ENCODE measurements at places on chromosomes 5 and 9.

DNA sequence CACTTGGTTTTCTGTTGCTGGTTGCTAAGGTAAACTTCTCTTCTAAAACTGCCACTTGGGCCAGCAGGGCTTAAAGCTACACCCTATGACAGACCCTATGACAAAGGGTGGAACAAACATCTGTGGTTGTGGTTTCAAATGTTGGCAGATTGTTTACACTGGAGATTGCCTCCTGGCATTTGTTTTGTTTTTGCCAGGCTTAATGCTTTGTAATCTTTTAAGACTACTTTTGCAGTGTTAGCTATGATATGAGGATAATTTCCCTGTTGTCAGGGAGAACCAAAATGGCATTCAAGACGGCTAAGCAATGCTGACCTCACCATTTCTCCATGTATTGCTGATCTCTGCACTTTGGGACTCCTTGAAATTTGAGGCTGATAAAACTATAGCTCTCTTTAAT lies 50.3 kb downstream of the MAMDC2 start:
- DNase-seq, result no peak

DNA sequence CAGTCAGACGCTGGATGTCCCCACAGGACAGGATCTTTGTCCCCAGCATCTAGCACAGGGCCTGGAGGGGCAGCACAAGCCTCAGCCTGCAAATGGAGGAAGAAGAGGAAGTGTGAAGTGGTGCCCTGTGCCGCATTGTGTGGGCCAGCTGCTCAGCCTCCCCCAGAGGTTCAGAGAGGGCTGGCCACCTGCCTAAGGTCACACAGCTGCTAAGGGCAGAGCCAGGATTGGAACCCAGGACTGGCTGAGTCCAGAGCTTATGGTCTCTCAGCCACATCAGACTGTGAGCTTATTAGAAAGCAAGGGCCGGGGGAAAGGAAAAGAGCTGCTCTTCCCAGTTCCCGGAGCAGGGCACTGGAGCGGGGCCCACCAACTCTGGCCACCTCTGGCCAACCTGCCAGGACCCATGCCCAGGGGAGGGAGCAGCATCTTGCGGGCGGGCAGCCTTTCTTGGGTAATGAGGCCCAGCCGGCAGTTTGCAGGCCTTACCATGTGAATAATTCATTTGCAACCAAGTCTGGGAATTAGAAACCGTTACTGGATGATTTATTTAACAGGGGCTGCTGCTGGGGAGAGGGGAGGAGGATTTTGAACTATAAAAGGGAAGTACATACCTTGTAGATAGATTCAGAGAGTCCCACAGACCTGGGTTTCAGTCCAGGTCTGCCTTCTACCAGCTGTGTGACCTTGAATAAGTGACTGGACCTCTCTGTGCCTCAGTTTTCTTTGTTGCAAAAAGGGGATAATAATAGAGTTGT lies 11.6 kb upstream of the CRB2 start:
- no peak for DNase-seq

- DNase-seq, result no peak
Measured at GRCh38 chr9:93096131-93096802, at the start of gene CARD19. CARD19 (plus strand) TSS chr9:93096217; CDS start chr9:93096346, 129 bp downstream.

GRCh38 chr9:92266486-92266885 lies 27.0 kb downstream of the IARS1 start:
- no peak for DNase-seq

DNA sequence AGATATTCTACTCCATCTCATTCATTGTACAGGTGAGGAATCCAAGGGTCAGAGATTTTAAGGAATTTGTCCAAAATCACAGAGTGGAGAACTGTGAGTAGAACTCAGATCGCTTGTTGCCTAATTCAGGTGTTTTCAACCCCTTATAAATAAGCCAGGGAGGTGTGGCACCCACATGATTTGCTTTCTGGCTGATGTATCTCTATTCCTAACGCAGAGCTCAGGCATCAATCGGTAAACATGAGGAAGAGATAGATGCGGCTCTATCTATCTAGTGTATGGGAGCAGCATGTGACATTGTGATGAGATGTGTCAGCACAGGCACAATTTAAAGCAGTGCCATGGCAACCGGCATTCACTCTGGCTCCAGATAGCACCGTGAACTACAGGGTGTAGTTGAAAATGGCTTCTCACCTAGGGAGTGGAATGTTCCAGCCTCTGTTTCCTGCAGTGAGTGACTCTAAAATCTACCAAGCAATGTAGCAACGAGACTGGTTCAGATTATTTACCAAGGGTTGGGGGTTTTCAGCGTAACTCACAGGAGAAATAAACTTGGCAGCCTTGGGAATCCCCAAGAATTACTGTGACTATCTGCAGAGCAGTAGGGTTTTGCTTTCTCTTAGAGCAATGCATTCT lies 53.4 kb upstream of the SUB1 start:
- no peak for DNase-seq

DNA sequence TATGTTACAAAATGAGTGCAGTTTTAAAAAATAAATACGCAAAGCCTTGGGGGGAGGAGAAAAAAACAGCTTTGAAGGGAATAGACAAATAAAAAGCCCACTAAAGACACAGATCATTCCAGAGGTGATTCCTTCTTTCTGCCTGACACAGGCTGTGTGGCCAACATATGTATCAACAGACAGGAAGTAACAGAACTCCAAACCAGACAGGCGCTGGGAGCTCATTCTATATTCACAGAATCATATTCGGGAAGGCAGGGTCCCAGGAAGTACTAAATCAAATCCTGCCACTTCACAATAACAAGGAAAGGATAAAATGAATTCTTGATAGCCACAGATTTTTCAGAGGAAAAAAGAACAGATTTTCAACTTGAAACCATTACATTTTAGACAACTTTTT lies 62.1 kb downstream of the SEMA5A start:
- DNase-seq, result no peak

DNA sequence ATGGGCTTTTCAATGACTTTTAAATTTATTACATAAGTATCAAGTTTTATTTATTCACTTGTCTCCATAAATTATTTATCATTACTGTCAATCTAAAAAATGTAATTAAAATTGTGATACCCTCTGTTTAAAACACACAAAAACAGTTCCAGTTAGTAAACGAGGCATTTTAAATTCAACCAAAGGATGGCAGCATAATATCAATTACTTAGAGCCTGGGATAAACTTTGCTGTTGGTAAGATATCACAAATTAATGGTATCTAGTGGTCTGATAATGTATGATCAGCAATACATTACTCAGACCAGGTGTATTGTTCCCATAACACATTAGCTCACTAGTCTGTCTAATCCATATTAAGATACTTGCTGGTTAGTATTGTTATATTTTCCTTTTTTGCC lies 9.6 kb upstream of the IFNE start:
- no peak for DNase-seq

GRCh38 chr9:94948567-94949235 lies 222.2 kb downstream of the AOPEP start:
- DNase-seq, result no peak

- no peak for DNase-seq
Measured at GRCh38 chr9:110532908-110533665, 46.5 kb downstream of the SVEP1 start.

All from SK-N-SH (cell line).